Brain microvascular endothelial cell (primary cell): ENCODE measurements at places on chromosomes 3 and 15.

- no peak for DNase-seq
These were observed 109.9 kb downstream of the SENP2 start for GRCh38 chr3:185696039-185696438.

DNA sequence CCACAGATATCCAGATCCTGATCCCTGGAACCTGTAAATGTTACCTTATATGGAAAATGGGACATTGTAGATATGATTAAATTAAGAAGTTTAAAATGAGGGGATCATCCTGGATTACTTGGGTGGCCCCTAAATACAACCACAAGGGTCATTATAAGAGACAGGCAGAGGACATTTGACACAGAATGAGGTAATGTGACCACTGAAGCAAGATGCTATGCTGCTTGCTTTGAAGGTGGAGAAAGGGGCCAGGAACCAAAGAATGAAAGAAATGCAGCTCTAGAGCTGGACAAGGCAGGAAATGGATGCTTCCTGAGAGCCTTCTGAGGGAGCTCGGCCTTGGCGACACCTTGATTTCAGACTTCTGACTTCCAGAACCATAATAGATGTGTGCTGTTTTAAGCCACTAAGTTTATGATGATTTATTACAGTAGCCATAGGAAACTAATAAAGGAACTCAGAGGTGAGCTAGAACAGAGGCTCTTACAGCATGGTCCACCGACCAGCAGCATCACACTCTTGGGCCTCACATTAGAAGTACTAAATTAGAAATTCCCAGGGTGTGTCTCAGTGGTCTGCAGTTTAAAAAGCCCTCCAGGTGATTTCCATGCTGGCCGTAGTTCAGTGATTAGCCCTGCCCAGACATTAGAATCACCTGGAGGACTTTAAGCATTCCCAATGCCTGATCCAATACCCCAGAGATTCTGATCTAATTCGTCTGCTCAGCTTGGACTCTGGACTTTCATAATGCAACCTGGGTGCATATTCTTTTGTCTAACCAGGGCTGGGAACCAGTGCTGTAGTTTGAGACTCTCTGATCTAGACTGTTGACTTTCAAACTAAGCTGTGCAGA, 7.5 kb downstream of the COLQ start:
- no peak for DNase-seq

DNA sequence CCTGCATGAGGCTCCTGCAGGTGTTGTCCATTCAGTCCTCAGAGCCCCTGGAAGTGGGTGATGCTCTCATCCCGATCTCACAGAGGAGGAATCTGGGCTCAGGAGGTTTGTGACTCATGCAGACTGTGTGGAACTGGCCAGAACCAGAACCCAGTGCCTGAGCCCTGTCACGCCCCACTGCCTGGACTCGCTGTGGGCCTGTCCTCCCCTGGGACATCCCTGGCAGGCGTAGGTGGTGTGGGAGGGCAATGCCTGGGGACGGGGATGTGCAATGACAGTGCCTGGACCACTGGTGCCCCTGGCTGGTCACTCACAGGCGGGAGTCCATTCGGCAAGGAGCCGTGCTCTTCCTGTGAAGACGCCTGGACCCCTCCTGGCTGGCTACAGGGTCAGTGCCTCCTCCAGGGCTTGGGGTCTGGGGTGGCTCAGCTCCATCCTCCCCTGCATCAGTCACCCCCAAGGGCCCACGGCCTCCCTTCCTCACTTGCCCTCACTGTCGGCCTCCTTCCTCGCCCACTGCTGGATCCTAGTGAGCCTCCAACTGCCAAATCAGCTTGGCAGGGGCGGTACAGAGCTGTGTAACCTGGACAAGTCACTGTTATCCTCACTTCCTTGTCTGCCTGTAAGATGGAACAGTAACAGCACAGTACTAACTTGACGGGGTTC, 14.9 kb downstream of the PSTPIP1 start:
- DNase-seq = no peak

DNA sequence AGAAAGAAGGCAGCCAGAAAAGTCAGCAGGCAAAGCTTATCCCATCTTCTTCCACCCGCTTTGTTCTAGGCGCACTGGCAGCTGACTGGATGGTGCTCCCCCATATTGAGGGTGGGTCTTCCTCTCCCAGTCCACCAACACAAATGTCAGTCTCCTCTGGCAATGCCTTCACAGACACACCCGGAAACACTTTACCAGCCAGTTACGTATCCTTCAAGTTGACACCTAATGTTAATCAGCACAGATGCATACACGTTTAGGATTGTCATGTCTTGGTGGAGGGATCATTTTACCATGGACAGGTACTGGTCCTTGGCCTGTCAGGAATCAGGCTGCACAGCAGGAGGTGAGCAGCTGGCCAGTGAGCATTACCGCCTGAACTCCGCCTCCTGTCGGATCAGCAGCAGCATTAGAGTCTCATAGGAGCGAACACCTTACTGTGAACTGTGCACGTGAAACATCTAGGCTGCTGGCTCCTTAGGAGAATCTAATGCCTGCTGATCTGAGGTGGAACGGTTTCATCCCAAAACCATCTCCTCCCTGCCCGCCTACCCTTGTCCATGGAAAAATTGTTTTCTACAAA, 59.1 kb upstream of the PYDC2 start:
- no peak for DNase-seq

GRCh38 chr3:35201211-35201610, 438.1 kb upstream of the ARPP21 start:
- DNase-seq = no peak

GRCh38 chr3:193744048-193744821, 151.2 kb downstream of the OPA1 start:
- DNase-seq = no peak

GRCh38 chr15:99167640-99168039, 62.8 kb downstream of the SYNM start:
- no peak for DNase-seq

GRCh38 chr3:149969940-149970715, 567 bp downstream of the PFN2 start:
- DNase-seq = peak; percentile 76

DNA sequence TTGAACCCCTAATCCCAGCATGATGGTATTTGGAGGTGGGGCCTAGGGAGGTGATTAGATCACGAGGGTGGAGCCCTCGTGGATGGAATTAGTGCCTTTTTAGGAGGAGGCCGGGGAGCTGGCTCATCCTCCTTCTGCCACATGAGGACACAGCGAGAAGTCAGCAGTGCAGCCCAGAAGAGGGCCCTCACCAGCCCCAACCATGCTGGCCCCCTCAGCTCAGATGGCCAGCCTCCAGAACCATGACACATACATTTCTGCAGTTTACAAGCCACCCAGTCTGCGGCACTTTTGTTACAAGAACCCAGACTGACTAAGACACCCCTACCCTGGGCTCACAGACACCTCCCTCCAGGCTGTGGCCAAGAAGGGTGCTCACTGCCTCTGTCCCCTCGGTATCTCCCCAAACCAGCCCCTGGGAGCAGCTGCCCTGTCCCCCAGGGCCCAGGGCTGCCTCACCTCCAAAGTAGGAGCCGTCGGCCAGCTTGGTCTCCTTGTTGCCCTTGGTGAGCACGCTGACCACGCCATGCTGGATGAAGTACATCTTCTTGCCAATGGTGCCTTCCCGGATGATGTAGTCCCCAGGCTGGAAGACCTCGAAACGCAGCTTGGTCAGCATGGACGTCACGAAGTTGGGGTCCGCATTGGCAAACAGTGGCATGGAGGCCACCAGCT, 44.1 kb downstream of the HCN4 start:
- DNase-seq = no peak

GRCh38 chr3:132995971-132996370, 42.2 kb upstream of the TMEM108 start:
- no peak for DNase-seq

DNA sequence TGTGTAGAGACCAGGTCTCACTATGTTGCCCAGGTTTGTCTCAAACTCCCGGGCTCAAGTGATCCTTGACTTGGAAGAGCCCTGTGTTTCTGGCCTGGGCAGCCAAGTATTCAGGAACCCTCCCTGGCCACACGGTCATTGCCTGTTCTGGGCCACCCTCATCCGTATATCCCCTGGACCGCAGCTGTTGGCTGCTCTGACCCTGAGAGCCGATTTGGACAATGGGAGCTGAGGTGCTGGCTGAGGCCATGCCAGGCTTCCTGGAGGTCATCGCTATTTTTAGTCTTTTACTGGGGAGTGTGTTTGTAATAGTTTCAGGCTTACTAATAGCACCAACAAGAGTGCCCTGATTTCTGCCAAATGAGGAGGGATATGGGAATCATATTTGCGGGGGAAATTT, 60.7 kb downstream of the ADAMTS7 start:
- no peak for DNase-seq

- no peak for DNase-seq
These were observed 770.7 kb upstream of the ALCAM start for GRCh38 chr3:104596054-104596453.

- DNase-seq = no peak
These were observed 17.0 kb downstream of the SOX2 start for GRCh38 chr3:181728470-181729340.

DNA sequence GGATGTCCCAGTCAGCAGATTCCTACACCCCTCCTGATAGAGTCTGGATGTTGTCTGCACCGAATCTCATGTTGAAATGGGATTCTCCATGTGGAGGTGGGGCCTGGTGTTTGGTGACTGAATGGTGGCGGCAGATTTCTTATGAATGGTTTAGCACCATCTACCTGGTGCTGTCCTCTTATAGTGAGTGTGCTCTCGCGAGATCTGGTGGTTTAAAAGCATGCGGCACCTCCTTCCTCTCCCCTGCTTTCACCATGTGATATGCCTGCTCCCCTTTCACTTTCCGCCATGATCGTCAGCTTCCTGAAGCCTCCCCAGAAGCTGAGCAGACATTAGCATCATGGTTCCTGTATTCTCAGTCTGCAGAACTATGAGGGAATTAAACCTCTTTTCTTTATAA, 135.2 kb upstream of the SLC6A11 start:
- no peak for DNase-seq

- DNase-seq = no peak
These were observed 34.1 kb upstream of the HACD2 start for GRCh38 chr3:123618768-123619484.

GRCh38 chr3:149415484-149415883, 38.0 kb upstream of the TM4SF1 start:
- peak; percentile 11 for DNase-seq

DNA sequence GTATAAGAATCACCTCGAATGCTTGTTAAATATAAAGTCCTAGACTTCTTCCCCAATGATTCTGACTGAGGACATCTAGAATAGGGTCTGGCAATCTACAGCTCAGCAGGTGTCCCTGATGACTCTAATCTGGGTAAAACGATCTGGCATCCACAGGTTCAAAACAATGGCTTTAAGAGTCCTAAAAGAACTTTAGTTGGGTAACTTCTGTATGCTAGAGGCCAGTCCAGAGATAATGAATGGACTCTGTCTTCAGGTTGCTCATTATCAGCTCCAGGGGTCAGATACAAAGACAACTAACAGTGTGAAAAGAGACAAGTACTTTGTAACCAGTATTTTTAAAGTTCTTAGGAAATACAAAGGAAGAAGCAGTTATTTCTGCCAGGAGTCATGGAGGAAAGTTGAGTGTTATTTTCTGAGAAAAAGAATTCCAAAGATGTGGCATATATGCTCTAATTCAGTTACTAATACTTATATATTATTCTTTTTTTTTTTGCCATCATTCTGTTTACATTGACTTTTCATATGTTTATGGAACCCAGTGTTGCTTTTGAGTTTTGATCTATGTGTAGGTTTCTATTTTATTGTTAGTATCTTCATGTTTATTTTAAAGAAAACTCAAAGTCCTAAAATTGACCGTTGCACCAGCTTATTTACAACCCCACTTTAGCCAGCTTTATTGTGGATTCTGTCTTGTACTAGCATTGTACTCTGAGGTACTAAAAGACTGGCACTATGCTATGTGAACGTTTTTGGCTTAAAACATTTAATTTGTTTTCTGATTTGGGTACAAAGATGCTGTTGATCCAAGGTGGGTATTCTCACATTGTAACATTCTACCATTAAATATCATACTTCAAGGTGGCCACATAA, 3.1 kb upstream of the GPR15 start:
- no peak for DNase-seq

DNA sequence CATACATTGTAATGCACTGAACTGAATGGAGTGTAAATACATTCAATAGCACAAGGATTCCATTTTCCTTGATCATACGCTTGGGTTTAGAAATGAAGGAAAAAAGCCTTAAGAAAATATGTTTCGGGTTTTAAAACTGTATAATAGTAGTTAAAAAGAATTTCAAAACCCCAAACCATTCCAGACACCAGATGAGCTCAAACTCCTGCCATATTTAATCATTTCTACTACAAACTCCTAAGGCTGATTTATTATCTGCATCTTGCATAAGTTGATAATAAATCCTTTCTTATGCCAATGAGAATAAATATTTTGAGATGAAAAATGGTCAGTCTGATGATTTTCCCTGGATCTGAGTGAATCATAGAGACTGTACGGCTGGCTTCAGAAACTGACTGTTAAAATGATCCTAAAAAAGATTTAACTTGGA, 51.0 kb downstream of the NR1D2 start:
- no peak for DNase-seq

- DNase-seq = no peak
These were observed 9.1 kb upstream of the RASGRF1 start for GRCh38 chr15:79099692-79100091.

DNA sequence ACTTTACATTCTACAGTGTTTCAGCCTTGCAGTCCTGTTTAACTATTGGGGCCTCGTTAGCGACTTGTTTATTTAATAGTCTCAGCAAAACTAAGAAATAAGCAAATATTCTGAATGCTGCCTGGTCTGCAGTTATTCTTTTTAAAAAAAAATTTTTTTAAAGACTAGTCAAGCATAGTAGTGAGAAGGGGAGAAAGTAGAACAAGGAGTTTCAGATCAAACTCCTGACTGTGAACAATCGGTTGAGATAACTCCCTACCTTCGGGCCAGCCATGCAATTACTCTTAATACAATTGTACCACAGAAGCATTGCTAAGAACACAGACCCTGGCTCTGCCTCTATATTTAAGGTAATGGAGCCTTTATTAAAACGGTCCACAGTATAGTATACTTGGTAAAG, 5.8 kb upstream of the DUT start:
- no peak for DNase-seq

DNA sequence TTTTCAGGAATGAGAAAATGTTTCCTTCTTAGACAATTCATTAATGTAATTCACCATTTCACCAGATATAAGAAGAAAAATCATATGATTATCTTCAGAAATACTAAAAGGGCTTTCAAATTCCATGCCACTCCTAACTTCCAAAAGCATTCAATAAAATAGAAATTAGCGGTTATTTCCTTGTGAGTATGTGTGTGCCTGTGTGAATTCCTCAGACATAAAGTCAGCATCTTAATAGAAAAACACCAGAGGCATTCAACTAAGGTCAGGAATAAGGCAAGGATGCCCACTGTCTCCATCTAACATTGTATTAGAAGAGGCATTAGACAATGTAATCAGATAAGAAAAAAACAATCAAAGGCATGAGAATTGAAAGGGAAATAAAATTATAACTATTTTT, 88.4 kb downstream of the PLCH1 start:
- DNase-seq = no peak

- DNase-seq = no peak
These were observed 49.4 kb downstream of the GTPBP8 start for GRCh38 chr3:113040231-113040630.

GRCh38 chr3:42590989-42591756, 513 bp downstream of the SS18L2 start:
- no peak for DNase-seq
